HEK293T (cell line): ENCODE measurements at places on chromosomes 13 and 19.

- DNase-seq = no peak
These were observed 615.8 kb downstream of the DIAPH3 start for GRCh38 chr13:59547950-59548349.

DNA sequence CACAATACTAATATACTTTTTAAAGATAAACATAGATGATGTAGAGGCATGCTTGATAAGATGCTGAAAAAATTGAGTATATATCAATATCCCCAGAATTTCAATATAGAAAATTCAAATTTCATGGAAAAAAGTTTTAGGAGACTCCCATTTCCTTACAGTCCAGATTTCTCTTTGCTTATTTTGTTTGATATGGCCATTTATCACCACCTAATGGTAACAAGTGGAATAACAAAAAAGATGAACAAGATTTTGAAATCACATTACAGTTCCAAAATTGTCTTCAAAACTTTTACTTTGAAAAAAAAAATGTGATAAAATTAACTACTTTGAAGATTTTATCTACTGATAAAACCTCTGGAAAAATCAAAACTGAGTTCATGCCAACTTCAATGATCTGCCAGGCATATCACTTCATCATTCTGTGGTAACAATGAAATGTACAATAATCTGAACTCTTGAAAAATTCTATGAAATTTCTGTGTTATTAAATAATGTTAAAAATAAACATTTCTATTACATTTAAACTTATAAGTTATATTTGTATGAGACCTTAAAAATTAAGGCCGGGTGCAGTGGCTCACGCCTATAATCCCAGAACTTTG is 17.5 kb downstream of the MIPEP start:
- peak; percentile 12 for DNase-seq

DNA sequence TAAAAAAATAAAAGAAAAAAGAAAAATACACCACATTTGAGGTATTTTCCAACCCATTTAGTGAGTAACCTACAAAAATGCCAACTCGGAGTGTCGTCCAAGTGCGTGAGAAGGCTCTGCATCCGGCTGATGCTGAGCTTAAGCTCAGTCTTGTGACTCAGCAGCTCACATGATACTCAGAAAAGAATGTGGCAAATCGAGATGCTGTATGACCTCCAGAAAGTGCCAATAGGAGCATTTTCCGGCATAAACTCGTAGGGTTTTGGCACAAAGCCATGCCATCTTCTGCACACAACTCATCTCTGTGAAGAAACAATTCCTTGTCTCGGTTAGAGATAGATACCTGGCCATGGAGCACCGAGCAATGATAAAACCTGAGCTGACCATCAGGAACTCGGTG is 58.5 kb downstream of the TRPM4 start:
- no peak for DNase-seq

- DNase-seq = no peak
These were observed 13.8 kb upstream of the CEACAM16 start for GRCh38 chr19:44684892-44685863.

DNA sequence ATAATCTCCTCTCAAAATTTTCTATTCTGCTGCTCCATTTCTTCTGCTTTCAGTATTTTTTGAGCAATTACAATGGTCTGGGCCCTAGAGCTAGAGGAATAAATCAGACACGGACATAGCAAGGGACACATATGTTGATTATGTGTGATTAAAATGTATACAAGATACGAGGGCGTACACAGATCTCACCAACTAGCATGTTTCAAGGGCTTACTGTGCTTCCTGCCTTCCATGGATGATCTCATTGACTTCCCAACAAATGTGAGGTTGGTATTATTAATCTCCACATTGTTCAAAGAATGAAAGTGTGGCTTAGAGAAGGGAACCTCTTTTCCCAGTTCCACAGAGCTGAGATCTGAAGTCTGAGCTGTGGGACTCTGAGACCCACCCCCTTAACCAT is 9.1 kb downstream of the PLD3 start:
- DNase-seq = no peak

DNA sequence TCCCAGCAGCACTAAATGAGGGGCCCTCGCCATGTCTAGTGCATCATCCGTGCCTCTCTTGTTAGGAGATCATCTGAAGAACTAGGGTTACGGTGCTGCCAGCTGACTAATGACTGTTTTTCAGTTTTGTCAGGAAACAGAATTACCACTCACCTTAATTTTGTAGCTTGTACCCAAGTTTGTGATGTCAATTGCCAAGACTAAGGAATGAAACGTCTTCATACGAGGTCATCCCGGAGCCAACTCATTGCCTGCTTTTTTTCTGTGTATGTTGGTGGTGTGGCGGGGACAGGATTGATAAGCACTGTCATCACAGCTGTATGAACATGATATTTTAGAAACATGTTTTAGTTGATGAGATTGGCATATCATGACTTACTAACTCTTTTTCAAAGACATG is 100.6 kb downstream of the TNFRSF19 start:
- DNase-seq = no peak

DNA sequence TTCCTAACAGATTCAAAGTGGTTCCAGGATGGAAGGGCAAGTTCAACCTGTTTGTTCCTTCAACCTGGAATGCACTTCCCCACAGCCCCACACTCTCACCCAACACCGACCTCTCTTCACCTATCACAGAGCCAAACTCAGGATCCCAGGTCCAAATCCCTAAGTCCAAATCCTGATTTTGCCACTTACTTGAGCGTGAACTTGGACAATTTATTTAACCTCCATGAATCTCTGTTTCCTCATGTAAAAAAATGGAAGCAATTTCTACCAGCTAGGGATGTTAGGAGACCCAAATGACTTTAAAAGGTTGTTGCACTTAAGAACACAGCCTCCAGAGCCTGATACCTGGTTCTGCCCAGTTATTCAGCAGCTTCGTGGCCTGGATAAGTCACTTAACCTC is 5.4 kb upstream of the IGSF23 start:
- no peak for DNase-seq

- no peak for DNase-seq
These were observed 2.1 kb downstream of the EFNB2 start for GRCh38 chr13:106533101-106533942.

DNA sequence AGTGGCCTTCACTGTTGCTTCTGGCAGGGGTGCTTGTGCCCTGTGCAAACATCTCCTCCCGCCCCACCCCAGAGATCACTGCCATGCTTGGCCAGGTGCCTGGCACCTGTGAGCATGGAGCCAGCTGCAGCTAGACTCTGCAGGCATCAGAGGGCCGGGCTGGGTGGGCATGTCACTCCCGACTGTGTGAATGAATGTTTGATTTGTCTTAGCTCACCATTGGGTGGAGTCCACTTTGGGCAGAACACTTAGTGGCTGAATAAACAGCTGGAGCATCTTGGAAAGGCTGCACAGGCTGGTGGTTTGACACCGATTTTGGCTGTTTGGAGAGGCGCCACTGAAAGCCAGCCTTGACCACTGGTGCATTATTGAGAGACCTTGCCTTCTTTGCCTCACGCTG is 267.3 kb downstream of the DLEU7 start:
- DNase-seq = no peak

DNA sequence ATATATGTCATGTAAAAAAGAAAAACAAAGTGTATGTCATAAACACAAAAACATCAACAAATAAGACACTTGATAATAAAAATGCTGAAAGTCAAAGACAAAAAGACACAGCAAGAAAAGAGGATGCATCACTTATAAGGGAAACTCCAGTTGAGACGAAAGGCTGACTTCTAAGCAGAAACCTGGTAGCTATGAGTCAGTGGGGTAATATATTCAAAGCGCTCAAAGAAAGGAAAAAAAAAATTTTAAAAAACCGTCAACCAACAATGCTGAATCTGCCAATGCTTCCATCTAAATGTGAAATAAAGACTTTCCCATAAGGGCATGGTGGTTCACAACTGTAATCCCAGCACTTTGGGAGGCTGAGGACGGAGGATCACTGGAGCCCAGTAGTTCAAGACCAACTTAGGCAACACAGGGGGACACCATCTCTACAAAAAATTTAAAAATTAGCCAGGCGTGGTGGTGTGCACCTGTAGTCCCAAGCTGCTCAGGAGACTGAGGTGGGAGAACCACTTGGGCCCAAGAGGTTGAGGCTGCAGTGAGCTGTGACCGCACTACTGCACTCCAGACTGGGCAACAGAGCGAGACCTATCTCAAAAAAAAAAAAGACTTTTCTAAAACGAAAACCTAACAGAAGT is 24.0 kb downstream of the USP12 start:
- DNase-seq = no peak

- no peak for DNase-seq
These were observed 34.8 kb upstream of the NDFIP2 start for GRCh38 chr13:79445968-79446645.

DNA sequence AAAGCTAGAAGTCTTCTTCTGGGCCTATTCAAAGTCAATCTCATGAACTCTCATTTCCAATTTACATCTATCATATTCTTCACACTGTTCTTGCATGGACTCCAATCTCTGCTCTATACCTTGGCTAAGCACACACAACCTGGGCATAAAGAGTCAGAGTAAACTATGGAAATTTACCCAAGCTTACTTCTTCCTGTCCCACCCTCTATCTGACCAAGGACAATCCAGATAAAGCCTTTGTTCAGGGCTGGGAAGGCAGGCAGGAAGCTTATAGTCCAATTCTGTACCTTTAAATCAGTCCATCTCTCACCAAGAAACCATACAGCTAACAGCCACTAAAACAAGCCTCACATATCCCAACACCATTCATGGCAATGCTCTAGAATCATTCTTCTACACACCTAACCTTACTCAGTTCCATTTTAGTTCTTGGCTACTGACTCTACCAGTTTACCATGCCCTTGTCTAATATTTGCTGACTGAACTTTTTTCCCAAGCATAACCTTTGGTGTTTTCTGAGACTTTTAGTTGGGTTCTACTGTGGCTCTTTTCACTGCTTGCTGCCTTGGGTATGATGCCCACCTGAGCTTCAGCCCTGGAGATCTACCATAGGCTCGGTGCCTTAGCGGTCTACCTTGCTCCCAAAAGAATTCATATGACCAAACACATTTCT is 38.9 kb downstream of the N4BP2L2 start:
- no peak for DNase-seq
